CD4-positive, alpha-beta T cell treated with Interleukin-21 for 1 hour (primary cell): ENCODE measurements at places on chromosomes 4 and X.

GRCh38 chr4:128819082-128819742 lies 9.7 kb downstream of the JADE1 start:
- DNase-seq: no peak

DNA sequence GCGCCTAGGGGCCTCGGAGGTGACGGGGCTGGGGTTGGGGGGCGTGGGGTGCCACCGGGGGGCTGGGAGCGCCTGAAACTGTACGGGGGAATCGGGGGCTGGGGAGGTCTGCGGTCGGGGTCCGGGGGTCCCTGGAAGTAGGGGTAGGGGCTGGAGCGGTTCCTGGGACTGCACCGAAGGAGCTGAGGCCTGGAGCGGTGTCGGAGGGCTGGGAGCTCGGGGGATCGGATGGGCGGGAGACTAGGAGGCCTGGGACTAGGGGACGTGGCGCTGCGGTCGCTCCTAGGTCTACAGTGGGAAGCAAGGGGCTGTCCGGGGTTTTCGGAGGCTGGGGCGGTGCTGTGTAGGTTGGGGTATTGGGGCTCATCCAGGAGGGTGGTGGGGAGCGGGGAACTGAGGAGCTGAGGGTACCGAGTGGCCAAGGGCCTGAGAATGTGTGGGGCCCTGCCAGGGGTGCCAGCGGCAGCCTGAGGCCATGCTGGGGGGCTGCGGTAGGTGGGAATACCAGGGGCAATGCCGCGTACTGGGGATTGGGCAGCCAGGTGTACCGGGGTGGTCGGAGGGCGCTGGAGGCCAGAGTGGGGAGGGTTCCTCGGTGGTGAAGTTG lies 562 bp downstream of the AKAP17A start:
- DNase-seq: no peak

- no peak for DNase-seq
Observed at GRCh38 chr4:171742436-171742835, 70.8 kb upstream of the GALNTL6 start.

GRCh38 chr4:124111411-124111810 lies 601.1 kb downstream of the ANKRD50 start:
- DNase-seq: no peak

GRCh38 chrX:20653070-20653469 lies 386.4 kb upstream of the RPS6KA3 start:
- DNase-seq: no peak

DNA sequence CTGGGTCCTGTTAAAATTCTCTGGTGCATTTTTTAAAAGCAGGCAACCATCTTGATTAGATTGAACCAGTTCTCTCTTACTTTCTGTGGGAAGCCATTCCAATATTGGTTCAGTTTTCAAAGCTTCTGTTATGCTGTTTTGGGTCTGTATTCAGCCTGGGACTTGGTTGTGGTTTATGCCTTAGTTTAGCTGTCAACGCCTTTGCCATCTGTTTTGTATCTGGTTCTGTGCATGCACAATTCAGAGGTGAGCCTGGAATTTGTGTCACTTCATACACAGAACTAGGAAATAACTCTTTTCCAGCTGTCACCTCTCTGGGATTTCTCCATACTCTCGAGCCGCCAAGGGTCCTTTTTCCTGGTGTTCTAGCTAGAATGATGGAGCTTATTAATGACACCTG lies 46.2 kb downstream of the STAP1 start:
- DNase-seq: no peak

GRCh38 chrX:77070202-77070918 lies 376.8 kb upstream of the FGF16 start:
- no peak for DNase-seq

- DNase-seq: no peak
Observed at GRCh38 chr4:46550471-46550870, 160.5 kb upstream of the GABRA2 start.

DNA sequence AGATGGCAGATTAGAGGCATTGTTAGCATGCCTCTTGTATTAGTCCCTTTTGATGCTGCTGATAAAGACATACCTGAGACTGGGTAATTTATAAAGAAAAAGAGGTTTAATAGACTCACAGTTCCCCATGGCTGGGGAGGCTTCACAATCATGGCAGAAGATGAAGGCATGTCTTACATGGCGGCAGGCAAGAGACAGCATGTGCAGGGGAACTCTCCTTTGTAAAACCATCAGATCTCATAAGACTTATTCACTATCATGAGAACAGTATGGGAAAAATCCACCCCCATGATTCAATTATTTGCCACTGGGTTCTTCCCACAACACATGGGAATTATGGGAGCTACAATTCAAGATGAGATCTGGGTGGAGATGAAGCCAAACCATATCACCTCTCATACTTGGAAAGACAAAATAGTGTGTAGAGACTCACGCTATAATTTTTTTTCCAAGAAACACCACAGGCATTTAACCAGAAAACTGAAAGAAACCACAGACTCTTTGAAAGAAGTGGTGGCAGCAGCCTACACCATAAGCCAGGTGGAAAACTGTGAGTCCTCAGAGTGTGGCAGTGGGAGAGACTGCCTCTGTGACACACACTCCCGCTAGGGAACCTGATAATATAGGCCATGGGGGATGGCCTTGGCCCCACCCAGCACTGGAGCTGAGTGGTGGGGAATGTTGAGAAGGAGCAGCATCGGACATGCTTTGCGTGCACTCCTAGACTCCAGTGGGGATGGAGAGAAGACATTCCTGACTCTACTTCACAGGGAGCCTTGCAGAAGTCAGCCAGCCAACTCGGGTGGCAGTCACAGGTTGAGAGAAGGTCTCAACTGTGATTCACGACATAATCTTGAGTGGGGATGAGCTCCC lies 51.5 kb downstream of the SLC2A9 start:
- no peak for DNase-seq

DNA sequence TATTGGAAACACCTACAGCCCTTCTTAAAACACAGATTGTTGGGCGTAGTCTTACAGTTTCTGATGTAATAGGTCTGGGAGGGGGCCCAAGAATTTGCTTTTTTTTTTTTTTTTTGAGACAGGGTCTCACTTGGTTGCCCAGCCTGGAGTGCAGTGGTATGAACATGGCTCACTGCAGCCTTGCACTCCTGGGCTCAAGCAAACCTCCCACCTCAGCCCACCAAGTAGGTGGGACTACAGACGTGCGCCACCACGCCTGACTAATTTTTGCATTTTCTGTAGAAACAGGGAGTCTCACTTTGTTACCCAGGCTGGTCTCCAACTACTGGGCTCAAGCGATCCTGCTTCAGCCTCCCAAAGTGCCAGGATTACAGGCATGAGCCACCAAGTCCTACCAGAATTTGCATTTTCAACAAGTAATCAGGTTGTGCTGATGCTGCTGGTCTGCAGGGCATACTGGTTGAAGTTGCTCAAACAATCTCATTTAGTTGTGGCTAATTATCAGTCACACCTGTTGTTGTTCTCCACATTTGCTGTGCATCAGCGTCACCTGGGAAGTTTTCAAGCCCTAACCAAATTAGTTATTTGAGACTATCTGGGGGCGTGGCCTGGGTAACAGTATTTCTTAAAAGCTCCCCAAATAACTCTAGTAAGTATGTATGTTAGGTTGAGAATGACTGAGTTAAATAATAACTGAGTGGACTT lies 14.0 kb downstream of the TMEM154 start:
- DNase-seq: no peak

- no peak for DNase-seq
Observed at GRCh38 chrX:116499780-116500179, 37.0 kb upstream of the CT83 start.

- DNase-seq: no peak
Observed at GRCh38 chr4:15738877-15739276, 36.0 kb downstream of the BST1 start.

DNA sequence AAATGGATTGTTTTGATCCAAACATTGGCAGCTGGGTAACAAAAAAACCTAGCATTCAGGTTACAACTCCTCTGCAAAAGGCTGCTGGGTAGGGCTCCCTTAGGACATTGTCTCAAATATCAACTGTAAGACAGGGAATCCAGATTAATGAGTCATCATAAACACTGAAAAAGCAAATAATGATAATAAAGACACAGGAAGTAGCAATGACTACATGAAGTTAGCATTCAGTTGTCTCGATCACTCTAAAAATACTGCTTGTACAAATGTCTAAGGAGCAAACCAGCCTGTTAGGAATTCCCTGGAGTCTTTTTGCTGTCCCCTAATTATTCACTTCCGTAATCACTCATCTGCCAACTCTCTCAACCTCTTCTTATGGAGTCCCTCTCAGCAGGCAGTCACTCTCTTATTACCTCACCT lies 259.2 kb downstream of the GPC3 start:
- no peak for DNase-seq
